ENCODE measurements at places on chromosomes 16 and 17.

GRCh38 chr17:83123896-83124801, 44.7 kb downstream of the METRNL start:
- DNase-seq: no peak

GRCh38 chr17:6257336-6257735, 177.6 kb downstream of the AIPL1 start:
- DNase-seq: no peak

DNA sequence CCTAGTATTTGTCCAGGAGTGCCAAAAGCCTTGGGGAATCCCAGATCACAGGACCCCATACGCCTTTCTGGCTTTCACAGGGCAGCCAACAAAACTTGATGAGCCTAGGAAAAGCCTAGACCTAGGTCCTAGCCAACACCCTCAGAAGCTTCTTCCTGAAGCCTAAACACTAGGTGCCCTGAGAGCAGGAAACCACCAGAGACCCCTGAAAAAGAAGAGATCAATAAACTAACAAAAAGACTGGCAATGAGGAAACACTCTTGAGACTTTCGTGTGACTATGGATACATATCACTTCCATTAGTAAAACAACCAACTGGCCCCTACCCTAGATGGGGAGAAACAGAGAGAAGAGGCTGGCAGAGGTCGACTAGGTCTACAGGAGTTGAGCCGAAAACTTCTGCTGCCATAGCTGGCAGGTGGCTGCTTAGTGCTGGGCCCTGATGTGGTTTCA, 1.2 kb downstream of the ORMDL3 start:
- DNase-seq: no peak

DNA sequence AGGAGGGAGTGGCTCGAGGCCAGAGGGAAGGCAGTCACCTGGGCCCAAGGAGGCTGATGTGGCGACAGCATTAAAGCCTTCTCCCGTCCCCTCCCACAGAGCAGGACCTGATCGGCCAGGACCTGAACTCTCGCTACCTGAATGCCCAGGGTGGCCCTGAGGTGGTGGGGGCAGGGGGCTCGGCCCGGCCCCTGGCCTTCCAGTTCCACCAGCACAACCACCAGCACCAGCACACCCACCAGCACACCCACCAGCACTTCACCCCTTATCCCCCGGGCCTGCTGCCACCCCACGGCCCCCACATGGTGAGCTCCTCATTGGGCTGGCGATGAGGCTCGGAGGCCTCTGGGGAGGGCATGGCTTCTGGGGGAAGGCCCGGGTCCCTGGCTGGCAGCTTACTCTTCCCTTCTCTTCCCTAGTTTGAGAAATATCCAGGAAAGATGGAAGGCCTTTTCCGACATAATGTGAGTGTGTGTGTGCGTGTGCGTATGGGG, 6.4 kb downstream of the FBRS start:
- DNase-seq: no peak

DNA sequence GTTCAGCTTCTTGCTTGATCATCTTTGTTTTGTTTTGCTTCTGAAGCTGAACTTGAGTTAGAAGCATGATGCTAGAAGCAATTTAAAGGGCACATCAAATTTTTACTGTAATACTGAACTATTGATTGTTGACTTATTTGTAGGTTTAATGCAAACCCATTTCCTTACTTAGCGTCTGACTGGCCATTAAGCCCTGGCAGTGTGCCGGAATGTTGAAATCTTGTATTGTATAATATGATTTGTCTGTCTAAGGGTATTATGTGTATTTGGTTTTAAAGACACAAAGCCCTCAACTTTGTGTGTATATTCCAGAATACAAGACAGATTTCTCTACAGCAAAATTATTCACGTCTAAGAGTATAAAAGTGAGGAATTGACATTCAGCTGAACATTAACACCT, 39.7 kb downstream of the NUP93 start:
- no peak for DNase-seq

- DNase-seq: no peak
Measured at GRCh38 chr16:85471469-85472431, 141.4 kb upstream of the GSE1 start.

GRCh38 chr17:2357931-2358434, 20.7 kb downstream of the SGSM2 start:
- no peak for DNase-seq

DNA sequence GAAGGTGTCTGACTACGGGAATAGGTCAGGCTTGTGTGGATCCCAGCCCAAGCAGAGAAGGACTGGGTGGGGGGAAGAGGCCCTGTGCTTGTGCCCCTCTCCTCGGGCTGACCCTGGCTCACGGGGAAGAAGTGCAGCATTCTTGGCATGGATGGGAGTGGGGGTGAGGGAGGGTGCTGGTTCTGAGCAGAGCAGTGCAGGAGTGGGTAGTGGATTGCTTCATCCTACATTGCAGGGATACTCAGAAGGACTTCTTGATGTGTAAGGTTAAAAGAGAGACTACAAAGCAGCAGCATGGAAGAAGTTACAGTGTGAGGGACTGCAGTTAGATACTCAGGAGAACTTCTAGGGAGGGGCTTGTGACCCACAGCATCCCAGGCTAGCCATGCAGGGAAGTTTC, 2.1 kb downstream of the ARHGAP23 start:
- no peak for DNase-seq
